ENCODE measurements at places on chromosomes 5 and 9.

DNA sequence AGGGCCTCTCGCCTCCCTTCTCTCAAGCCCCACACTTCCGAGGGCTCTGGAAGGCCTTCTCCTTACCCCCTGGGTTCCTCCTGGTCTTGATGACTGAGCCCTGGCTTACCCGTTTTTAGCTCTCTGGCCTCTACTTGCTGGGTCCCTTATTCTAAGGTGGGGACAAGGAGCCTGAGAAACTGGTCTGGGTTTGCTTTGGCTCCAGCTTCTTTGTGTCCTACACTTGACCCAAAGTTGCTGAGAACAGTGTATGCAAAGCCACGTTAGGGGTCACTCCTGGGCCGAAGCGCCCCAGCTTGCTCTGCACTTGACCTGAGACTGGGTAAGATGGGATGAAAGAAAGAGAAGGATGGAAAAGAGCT lies 788 bp downstream of the ZNF346 start:
- H3K36me3 ChIP-seq = no peaks in the 10 kb centered on the region
- H3K4me1 ChIP-seq = peaks cover 48% of the 10 kb centered on the region

DNA sequence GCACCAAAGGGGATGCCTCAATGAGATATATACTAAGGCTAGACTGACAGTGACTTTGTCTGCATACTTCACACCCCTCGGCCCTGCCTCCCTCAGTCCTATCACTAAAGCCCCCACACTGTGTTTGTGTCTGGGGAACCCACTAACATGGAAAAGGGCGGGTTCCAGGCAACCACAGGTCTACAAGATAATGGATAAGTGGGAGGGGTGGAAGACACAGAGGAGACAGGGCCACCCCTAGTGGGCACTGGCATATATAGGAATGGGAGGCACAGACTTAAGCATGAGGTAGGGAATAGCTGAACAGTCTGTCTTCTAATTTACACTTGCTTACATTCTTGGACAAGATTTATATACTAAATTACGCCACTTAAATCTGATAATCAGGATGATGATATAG lies 74.0 kb downstream of the SLIT3 start:
- no peak for DNase-seq
- H3K4me1 ChIP-seq = no peaks in the 10 kb centered on the region
- H3K36me3 ChIP-seq = no peaks in the 10 kb centered on the region

GRCh38 chr5:95838001-95838520 lies 15.5 kb upstream of the GLRX start:
- DNase-seq = no peak
- H3K4me3 ChIP-seq = no peak overlapping the region
- peaks cover 54% of the 10 kb centered on the region for H3K4me1 ChIP-seq
- no peaks in the 10 kb centered on the region for H3K36me3 ChIP-seq
- peak overlapping the region; percentile 96 for H3K27ac ChIP-seq

- no peaks in the 10 kb centered on the region for H3K36me3 ChIP-seq
- no peak for DNase-seq
- H3K27me3 ChIP-seq = no peaks in the 10 kb centered on the region
- no peak overlapping the region for H3K27ac ChIP-seq
- H3K4me1 ChIP-seq = no peaks in the 10 kb centered on the region
Measured at GRCh38 chr5:63050916-63051315, 472.3 kb downstream of the LRRC70 start.

- H3K27ac ChIP-seq = no peak overlapping the region
- no peak for DNase-seq
- H3K27me3 ChIP-seq = no peaks in the 10 kb centered on the region
- no peaks in the 10 kb centered on the region for H3K36me3 ChIP-seq
Measured at GRCh38 chr9:29830821-29831220, 2257.5 kb upstream of the C9orf72 start.

- no peaks in the 10 kb centered on the region for H3K36me3 ChIP-seq
- H3K27ac ChIP-seq = no peak overlapping the region
- H3K4me3 ChIP-seq = no peak overlapping the region
- no peaks in the 10 kb centered on the region for H3K4me1 ChIP-seq
- DNase-seq = no peak
Measured at GRCh38 chr5:90707698-90708097, 149.1 kb downstream of the ADGRV1 start.

DNA sequence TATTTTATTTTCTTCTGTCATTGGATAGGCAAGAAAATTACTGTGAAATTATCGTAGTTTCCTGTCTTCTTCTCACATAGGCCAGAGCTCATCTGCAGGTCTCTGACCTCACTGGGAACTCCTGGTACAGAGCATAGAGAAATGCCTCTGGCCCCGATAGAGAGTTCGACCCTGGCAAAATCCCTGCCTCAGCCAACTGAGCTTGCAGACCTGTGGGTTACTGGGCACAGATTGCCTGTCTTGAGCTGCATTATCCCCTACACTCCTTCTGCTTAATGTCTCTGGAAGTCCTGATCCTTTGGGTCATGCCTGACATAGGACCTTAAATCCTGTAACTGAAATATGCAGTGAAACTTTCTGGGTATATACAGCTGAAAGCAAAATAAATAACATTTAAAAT lies 439.3 kb upstream of the CTNND2 start:
- no peaks in the 10 kb centered on the region for H3K4me1 ChIP-seq
- H3K27ac ChIP-seq = no peak overlapping the region
- H3K4me3 ChIP-seq = no peak overlapping the region

Measured in naive thymus-derived CD8-positive, alpha-beta T cell (primary cell).